ENCODE measurements at places on chromosomes 11 and 22.

DNA sequence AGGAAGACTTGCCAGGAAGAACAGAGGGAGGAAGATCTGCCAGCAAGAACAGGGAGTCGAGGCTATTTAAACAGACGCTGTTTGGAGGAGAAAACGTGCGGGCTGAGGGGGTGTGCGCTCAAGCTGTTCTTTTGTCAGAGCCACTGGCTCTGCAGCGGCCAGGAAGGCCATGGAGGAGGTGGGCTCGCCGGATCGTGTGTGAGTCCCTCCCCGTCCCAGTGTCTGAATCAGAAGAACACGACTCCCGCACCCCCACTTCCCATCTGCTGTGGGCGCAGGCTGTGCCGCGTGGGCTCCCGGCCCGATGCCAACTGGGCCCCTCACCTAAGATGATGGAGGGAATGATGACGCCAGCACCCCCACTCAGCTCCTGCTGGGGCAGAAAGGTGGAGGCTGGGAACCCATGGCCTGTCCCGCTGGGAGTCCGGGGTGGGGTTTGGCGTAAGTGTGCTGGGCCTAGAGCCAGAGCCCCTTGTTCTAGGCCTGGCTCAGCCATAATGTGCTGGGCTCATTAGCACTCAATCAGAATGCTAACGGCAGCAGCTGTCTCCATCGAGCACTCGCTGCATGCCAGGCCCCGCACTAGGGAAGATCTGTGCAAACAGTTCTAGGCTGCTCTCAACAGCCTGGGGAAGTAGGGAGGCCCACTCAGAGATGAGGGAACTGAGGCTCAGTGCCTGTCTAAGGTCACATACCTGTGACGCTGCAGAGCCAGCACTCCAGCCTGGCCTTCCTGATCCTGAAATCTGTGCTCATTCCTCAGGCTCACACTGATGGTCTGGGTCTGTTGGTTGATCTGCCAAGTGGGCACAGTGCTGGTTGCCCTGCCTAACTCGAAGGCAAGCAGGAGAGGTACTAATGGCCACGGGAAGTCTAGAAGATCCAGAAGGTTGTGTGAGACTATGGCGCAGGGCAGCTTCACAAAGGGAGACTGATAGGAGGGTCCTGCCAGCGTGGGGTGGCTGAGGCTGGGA, 11.5 kb downstream of the NPTXR start:
- DNase-seq = no peak

GRCh38 chr11:130024361-130024760, 21.7 kb upstream of the PRDM10 start:
- no peak for DNase-seq

GRCh38 chr22:49212002-49212401, 615.7 kb downstream of the BRD1 start:
- no peak for DNase-seq

- DNase-seq = no peak
These were observed 25.7 kb upstream of the CDC42EP2 start for GRCh38 chr11:65288706-65289536.

- DNase-seq = no peak
These were observed 11.4 kb downstream of the PRR14L start for GRCh38 chr22:31738566-31738965.

- no peak for DNase-seq
These were observed 57.8 kb upstream of the APOA1 start for GRCh38 chr11:116895048-116895757.
